ENCODE measurements at places on chromosomes 7 and 10. TPM values are rescaled to one million over a fixed set of nuclear protein-coding genes. Genes with fewer than 3 reads are reported as not detected.

Gene NANOS1
- total RNA-seq: 2.7 TPM

DNA sequence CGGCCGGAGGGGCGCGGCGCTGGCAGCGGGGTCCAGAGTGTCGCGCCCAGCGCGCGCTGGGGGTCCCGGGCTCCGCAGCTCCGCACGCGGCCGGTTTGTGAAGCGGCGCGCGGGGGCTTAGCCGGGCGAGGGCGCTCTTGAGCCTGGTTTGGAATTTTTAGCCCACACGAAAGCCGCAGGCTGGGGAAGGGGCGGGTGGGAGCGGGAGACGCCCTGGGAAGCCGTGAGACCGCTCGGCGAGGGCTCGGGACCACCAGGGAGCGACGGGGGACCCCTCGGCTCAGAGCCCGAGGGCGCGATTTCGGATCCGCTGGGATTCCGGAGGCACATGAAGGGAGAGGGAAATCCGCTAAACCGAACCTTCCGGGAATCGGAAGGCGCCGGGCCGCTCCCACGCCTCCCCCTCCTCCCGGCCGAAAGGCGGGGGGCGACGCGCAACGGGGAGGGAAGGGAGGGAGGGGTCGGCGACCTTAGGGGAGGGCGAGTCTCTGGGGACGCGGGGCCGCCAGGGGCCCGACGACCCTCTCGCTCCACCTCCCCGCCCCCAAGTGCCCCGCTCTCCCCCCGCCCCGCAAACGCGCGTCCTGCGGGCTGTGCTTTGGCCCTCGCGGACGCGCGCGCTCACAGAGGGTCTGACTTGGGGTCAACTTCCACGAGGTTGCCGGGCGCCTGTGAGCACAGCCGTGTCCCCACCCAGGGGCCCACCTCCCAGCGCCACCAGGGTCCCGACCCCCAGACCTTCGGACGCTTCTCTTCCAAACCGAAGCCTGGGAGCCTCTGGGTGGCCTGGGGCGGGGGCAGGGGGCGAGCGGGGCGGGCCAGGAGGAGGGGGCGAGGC is 5.1 kb upstream of the ELFN1 start:
- H3K27ac ChIP-seq: no peak overlapping the region
- H3K36me3 ChIP-seq: no peaks in the 10 kb centered on the region
- peak overlapping the region; percentile 47 for H3K4me3 ChIP-seq
- peaks cover 6% of the 10 kb centered on the region for H3K4me1 ChIP-seq
- peaks cover 47% of the 10 kb centered on the region for H3K27me3 ChIP-seq

Gene NEUROD6
- total RNA-seq: not detected

DNA sequence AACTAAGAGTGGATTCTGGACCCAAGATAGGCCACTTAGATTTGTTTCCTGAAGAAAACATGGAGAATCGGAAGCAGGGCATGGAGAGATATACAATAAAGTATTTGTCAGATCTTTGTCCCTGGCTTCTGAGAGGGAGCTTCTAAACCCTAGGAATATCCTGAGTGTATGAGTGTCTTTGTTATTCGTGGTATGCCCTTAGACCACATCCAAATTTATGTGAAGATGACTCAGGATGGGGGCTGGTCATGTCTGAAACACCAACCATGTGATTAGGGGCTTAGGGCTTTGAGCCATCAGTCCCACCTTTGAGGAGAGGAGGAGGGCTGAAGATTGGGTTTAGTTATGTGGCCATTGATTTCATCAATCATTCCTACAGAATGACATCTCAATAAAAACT is 69.7 kb upstream of the PLPP4 start:
- no peak overlapping the region for H3K4me3 ChIP-seq
- no peak for DNase-seq
- H3K27ac ChIP-seq: no peak overlapping the region

GRCh38 chr10:125166658-125167057 is 6.3 kb upstream of the CTBP2 start:
- H3K4me1 ChIP-seq: peaks cover 7% of the 10 kb centered on the region
- no peak overlapping the region for H3K4me3 ChIP-seq
- no peak for DNase-seq
- peaks cover 40% of the 10 kb centered on the region for H3K27me3 ChIP-seq
- H3K27ac ChIP-seq: no peak overlapping the region

Gene AKR1C8
- not detected for total RNA-seq

DNA sequence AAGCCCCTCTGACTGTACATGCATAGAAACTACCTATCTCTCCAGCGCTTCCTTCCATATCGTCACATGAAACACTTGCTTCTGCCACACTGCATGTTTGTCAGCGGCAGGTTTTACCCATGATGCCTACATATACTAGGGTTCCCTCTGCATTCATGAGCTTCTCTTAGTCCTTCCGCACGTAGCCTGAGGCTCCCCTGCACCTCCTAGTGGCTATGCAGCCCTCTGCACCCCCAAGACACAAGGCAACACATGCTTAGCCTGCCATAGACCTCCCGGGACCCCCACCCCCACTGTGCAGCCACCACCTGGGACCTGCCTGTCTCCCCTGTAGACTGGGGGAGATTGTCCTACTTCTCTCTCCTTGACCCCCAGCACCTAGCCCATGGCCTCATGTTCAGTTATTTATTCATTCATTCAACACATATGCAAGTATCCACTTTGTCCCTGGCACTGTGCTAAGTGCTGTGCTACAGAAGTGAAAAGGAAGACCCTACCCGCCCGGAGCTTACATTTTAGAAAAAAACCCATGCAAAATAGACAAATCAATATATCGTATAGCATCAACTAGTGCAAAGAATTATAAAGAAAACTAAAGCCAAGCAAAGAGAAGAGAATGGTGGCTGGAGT is 23.5 kb downstream of the TMEM273 start:
- peaks cover 55% of the 10 kb centered on the region for H3K27me3 ChIP-seq
- no peaks in the 10 kb centered on the region for H3K4me1 ChIP-seq
- no peak overlapping the region for H3K4me3 ChIP-seq
- H3K27ac ChIP-seq: no peak overlapping the region
- DNase-seq: peak; percentile 41

DNA sequence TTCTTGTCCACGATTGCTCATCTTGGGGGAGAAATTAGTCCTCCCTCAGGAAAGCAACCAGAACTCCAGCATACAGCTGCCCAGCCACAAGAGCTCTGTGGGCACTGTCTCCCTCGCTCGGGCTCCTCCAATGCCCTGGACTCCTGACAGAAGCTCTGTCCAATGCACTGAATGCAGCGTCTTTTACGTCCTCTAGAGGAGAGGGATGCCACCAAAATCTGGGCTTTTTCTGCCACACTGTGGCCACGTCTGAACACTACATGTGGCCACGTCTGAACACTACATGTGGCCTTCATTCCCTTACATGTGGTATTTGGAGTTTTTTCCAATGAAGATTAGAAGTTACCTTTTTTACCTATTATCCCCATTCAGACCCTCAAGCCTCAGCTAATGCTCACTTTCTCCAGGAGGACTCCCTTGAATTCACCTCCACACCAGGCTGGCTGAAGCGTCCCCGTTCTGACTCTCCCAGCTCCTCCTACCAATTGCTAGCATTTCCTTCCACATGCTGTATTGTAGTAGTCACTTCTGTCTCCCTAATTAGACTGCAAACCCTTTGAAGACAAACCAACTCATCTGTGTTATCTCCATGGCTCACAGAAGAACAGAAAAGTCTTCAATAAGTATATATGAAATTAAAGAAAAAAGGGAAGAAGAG is 134.3 kb upstream of the PDE1C start:
- no peaks in the 10 kb centered on the region for H3K36me3 ChIP-seq
- peak; percentile 54 for DNase-seq
- H3K27ac ChIP-seq: no peak overlapping the region
- no peak overlapping the region for H3K4me3 ChIP-seq
- peaks cover 31% of the 10 kb centered on the region for H3K27me3 ChIP-seq

- H3K4me1 ChIP-seq: no peaks in the 10 kb centered on the region
- no peak for DNase-seq
- no peak overlapping the region for H3K27ac ChIP-seq
- no peak overlapping the region for H3K4me3 ChIP-seq
- no peaks in the 10 kb centered on the region for H3K36me3 ChIP-seq
Measured at GRCh38 chr7:15352421-15353206, 209.2 kb downstream of the AGMO start.

Gene AGR2
- 56.3 TPM for total RNA-seq

Gene CNTNAP2
- 6.5 TPM for total RNA-seq
